ENCODE measurements at places on chromosomes 7 and 10.

DNA sequence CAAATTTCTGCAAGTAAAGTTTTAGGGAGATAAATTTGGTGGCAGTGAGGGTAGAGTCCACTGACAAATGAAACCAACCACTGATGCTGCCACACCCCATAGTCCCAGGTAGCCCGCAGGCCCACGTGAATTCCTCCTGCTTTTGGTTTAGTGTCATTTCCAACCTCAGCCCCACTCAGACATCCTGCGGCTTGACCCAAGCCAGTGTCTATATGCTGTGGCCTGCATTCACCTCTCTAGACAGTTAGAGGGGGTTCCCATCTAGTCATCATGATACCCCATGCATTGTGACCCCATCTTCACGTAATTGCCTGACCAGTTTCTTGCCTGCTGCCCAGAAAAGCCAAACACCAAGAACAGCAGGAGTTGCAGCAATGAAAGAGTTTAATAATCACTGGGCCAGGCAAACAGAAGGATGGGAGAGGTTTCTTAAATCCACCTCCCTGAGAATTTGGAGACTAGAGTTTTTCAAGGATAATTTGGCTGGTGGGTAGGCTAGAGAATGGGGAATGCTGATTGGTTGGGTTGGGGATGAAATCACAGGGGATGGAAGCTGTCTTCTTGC is 332.0 kb upstream of the GALNT17 start:
- no peak for DNase-seq

- DNase-seq, result no peak
Measured at GRCh38 chr10:24716295-24716694, 7.4 kb downstream of the ARHGAP21 start.

DNA sequence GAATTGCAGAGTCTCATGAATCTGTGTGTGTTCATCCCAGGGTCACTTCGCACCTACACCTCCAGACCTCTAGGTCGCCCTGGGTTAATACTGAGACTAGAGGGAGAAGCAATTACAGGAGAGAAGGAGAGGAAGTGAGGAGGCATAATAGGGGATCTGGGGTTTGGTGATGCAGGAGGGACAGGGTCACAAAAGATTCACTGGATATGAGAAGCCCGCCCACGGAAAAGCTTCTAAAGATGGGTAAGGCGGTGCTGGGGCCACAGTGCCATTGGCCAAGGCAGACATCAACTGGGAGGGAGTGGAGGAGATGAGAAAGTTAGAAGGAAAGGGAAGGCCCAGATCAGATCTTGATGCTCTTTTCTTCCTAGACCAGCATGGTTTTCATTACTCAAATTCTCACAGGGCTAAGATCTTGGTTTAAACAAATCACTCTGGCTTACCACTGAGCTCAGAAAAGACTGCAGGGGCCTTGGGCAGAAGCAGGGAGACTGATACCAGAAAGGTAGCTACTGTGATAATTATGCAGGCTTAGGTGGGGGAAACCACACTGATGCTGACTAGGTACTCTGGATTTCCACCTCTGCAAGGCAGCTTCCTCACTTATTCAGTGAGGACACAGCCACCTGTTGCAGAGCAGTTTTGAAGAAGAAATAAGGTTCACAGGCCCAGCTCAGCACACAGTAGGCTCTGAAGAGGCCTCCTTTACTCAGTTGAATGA is 17.4 kb upstream of the ZNF273 start:
- no peak for DNase-seq

- DNase-seq, result no peak
Measured at GRCh38 chr10:17989908-17990767, 38.4 kb downstream of the SLC39A12 start.

- no peak for DNase-seq
Measured at GRCh38 chr7:91474074-91474473, 209.8 kb downstream of the FZD1 start.

- no peak for DNase-seq
Measured at GRCh38 chr7:29109899-29110298, 36.4 kb downstream of the CPVL start.

GRCh38 chr10:72729528-72729927 is 37.6 kb downstream of the MCU start:
- DNase-seq, result no peak

DNA sequence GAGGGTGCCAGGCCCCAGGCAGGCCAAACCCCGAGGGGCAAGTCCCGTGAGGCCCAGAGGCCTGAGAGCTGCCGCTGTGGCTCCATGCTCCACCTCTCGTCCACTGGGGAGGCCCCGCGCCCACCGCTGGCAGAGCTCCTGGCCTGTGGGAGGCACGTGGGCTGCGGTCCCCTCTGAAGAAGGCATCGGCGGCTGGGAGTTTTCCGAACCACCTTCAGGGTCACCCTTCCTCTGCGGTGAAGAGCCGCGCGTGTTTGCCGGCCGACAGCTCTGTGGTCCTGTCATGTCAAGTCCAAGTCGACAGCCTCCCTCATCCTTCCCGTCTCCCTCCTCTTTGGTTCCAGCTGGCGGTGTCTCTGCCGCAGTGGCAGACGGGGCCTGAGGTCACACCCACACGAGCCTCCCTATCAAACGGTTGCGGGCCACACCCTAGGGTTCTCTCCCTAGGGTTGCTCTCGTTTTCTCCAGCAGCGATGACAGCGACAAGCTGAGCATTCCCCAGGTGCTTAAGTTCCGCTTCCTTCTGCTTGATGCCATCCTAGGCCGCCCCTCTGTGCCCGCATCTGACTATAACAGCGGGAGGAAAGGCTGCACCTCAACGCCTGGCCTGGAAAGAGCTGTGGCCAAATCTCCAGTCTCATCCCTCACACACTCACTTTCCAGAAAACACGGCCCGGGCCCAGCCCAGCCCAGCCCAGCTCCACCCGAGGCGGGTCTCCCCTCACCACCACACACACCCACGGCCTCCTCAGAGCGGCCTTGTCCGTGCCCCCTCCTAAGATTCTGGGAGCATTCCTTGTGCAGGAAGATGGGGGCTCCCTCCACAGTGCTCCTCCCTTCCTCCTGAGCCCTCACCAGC is 185.0 kb downstream of the ELFN1 start:
- DNase-seq, result no peak

DNA sequence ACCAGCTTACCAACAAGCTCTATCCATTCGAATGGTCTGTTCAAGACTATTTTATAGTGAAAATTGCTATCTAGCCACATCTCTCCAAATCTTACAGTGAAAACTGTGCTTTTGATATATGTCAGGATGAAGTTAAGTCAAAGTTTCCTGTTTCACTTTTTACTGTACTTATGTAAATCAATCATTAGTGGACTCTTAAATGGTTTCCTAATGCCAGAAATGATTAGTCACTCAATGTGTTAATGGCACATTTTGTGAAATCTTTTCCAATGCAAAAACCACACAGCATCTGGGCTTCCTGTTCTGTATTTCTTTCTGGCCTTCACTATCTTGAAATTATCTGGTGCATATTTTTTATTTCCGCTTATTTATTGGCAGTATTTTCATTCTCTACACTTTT is 87.3 kb upstream of the STEAP1B start:
- no peak for DNase-seq

DNA sequence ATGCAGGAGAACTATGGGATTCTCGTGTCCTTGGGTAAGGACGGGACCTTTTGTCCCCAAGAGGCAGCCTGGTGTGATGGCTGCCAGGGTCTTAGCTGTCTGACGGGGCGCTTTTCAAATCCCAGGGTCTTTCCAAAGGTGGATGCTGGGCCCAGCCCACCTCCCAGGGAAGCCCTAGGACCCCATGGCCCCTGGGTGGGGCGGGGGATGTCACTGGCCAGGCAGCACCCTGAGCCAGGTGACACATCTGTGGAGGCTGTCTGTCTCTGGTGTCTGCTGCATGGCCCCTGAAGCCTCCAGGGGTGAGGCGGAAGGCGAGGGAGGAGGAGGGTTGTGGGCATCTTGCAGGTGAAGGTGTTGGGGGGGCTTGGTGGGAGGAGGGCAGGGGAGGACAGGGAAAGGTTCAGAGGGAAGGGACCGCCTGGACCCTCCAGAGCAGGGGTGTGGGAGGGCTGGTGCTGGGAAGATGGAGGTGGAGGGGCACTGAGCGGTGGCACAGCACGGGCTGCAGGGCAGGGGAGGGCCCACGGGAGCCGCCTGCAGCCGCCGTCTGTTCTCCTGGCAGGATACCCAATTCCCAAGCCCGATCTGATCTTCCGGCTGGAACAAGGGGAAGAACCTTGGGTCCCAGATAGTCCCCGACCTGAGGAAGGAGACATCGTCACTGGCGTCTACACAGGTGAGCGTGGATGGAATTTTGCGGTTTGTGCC is 7.0 kb downstream of the ZNF316 start:
- no peak for DNase-seq

GRCh38 chr10:44511601-44512000 is 126.7 kb upstream of the CXCL12 start:
- no peak for DNase-seq

- no peak for DNase-seq
Measured at GRCh38 chr10:31129271-31129670, 97.6 kb upstream of the ZNF438 start.

DNA sequence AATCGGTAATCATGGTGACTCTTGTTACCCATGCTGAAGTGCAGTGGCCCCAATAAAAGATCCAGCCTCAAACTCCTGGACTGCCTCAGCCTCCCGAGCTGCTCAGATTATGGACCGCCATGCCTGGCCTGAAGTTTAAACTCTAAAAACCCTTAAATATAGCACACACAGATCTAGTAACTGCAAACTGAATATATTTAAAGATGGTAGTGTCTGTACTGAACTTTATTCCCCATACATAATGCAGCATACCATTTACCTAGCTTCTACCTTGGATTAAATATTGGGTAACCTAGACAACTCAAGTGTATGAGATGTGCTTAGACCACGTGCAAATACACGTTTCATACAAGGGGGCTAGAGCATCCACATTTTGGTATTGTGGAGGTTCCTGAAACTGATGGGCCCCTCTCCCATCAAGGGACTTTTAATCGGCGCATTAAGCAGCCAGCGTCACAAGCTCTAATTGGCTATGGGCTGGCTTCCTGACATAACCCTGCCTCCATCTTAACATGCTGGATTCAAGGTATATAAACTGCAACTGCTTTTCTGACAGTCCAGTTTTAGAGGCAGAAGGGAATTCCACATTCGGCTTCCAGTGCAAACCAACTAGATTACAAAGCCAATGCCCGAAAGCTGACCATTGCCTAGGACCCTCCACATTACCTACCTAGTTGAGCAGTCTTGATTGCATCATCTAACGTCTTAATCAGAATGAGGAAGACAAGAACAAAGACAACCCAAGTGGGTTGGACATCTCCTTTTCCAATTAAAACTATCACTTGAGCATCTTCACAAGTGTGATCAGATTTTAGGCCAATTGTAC is 13.0 kb downstream of the HNRNPA2B1 start:
- DNase-seq, result no peak

DNA sequence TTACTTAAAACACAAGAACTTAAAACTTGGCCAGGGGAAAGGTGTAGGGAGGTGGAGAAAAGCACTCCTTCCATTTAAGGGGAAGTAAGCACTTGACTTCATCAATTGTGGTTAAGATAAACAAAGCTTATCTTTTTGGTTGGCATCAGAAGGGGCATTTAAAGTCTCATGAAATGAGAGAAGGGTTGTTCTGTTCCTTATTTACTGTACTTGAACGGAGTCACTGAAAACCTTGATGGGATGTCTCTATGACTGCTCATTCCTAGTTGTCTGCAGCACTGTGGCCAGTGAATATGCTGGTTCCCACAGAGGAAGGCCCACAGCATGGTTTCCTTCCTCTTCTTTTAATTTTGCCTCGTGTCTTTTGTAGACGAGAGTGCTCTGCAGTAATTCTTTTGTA is 229.3 kb downstream of the AUTS2 start:
- DNase-seq, result no peak

DNA sequence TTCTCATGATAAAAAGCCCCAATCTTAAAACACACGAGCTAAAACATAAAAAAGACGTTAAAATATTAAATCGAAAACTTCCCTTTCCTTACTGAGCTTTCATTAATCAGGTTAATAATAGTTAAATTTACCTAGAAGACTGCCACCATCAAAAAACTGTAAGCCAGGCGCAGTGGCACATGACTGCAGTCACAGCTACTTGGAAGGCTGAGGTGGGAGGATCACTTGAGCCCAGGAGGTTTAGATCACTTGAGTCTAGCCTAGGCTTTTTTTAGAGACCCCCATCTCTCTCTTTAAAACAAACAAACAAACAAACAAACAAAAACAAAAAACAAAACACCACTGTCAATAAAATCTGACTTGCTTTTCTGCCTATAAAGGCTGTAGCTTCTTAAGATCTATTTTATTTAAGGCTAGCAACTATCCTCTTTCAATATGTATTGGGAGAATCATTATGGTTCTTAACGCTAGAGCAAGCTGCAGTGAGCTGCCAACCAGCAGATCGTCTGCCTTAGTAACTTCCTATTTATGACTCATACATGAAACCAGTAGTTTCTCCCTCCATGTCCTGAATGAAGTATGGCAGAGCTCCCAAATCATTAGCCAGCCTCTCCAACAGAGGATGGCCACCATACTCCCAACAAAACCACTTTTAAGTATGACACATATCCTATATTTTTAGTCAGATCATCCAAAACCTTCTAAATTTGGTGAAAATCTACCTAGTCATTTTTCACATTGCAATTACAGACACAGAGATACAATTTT is 163.7 kb downstream of the SRPK2 start:
- no peak for DNase-seq

DNA sequence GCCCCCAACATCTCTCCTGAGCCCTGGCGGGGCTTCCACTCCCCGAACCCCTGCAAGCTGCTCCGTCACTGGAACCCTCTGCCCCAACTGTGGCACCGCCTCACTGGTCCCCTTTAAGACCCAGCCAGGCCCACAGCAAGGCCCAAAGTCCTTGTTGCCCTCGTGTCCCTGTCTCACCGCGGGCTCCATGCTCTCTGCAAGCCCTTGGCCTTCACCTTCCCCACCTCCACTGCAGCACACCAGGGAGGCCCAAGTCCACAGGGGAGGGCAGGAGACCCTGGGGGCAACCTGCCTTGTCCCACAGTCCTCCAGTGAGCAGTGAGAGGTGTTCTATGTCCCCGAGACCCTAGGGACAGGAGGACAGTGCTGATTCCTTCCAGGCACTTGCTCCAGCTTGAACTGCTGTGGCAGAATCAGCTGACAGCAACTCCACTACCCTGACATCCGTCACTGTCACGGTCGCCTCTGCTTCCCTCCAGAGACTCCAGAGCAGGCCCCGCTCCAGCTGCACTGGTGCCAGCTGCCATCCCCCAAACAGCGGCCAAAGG is 105.3 kb downstream of the CYTH3 start:
- no peak for DNase-seq

DNA sequence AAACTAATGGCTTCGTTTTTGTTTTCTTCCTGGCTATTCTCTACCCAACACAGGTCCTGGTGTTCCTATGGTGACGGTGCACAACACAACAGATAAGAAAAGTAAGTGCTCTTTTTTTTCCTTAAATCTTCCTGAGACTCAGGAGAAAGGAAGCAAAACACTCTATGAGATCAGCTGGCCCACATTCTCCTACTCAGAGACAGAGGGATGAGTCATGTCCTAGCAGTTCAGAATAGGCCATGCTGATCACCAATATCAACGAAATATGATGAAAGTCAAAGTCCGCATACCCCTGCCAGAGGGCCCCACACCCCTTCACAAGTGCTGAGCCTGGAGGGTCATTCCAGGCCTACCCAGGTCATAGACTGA is 149.2 kb downstream of the PAXIP1 start:
- DNase-seq, result no peak

GRCh38 chr7:23431702-23432199 is 38.5 kb downstream of the IGF2BP3 start:
- no peak for DNase-seq

- DNase-seq, result no peak
Measured at GRCh38 chr7:116862951-116863670, 724 bp downstream of the CAPZA2 start.

All from NT2/D1 (cell line).